ENCODE measurements at places on chromosomes 6 and 20.

DNA sequence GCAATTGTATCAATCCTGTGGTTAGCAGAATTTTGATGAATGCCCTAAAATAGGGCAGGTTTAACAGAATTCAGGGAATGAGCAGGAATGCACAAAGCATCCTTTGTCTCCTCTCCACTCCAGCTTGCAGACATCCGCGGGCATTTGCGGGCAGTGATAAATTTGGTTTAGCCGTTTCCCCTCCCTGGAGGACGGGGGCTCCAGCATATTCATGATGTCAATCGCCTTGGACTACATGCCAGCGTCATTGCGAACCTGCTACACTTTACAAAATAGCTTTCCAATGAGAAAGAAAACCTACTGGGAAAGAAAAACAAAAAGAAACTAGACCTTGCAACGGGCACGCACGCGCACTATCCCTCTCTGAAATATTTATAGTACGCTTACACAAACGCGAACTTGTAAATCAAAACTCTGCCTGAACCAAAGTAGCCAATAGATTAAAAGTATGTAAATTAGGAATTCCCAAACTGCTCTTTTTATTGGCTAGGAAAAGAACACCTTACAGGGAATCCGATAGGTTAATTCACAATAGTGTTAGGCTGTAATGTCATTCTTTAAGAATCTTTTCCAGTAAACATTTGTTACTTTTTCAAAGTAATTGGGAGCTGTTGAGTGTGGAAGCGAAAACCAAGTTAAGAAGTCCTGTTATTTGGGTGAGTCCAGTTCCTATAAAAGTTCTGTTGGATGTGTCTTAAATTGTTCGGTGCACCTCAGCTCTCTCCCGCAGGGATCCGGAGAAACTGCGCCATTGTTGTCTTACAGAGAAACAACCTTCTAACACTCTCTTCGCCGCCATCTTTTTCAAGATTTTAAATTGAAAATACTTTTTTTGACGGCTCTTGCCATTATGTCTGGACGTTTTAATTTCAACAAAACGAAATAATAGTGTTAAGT lies 136.7 kb downstream of the HFE start:
- peak; percentile 49 for DNase-seq

- no peak for DNase-seq
Measured at GRCh38 chr20:62531046-62531838, 55.4 kb upstream of the GATA5 start.

DNA sequence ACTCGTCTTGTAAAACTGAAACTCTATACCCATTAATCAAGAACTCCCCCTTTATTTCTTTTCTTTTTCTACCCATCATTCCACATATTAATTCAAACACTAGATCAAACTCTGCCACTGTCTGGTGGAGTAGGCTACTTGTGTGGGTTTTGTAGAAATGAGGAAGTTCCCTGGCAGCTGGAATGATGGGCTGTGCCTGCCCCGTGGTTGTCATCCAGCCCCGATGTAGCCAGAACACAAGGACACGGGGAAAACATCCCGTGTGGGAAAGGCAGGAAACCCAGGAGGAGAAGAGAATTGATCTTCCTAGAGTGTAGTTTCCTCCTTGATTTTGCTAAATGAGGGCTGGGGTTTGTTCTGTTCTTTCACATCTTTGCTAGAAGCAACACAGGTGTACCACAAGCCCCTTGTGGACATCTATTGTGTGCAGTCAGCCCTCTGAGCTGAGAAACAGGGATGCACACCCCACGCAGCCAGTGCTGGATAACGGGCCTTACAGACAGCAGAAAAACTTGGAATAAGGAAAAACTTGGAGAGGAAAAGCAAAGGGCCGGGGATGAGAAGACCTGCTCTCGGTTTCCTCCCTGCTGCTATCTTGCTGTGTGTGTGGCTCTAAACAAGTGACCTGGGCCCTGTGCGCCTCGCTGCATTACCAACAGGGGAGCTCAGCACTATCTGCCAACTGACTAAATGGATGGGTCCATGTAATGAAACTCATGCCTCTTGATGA lies 88.0 kb downstream of the SCML4 start:
- DNase-seq = no peak

DNA sequence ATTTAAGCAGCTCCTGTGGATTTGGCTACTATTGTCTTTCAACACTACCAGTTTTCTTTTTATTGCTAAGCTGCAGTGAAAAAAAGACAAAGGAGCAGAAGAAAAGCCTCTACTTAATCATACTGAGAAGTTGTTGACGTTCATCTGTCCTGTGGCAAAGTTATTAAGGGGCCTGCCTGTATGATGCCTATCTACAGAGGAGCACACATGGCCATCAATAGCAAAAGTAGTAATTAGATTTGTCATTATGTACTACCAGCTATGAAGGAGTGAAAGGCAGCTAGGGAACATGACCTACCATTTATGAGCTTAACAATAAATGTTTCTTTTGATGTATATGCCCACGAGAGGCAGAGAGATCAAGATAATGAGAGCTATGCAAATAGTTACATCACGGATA lies 620.9 kb downstream of the PHF3 start:
- DNase-seq = no peak

DNA sequence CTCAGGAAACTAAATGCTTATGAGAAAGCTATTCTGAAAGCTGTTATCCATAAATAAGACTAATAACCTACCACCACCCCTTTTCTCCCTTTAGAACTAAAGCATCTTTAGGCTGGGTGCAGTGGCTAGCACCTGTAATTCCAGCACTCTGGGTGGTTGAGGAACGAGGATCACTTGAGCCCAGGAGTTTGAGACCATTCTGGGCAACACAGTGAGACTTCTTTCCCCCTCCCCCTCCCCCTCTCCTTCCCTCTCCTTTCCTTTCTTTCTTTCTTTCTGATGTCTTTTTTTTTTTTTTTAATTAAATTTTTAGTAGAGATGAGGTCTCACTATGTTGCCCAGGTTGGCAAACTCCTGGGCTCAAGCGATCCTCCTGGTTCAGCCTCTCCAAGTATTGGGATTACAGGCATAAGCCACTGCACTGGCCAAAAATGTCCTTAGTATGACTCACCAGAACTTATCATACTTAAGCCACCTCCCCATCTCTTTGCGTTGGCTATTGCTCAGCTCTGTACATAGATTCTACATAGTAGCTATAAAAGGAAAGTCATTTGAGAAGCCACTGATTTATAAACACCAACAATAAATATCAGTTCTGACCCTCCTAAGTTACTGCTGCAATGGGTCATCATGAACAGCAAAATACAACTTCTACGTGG lies 54.8 kb upstream of the SPDEF start:
- DNase-seq = no peak

DNA sequence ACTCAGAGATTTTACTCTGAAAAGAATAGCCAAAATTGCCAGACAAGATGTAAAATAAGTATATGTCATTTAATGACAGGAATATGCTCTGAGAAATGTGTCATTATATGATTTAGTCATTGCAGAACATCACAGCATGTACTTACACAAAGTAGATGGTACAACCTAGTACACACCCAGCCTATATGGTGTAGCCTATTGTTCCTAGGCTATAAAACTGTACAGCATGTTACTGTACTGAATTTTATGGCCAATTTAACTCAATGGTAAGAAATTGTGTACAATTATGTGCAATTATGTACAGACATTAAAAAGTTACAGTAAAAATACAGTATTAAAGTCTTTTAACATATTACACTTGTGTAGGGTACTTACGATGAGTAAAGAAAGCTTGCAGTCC lies 311.9 kb upstream of the EPHA7 start:
- no peak for DNase-seq

DNA sequence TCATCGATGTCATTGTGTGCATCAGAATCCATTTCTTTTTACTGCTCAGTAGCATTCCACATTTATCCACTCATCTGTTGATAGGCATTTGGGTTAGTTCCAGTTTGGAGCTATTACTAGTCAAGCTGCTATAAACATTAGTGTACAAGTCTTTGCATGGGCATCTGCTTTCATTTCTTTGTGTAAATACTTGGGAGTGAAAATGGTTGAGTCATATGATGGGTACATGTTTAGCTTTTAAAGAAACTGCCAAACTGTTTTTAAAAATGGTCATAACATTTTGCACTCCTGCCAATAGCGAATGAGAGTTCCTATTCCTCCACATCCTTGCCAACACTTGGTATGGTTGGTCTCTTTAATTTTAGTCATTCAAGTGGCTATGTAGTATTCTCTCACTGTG lies 21.2 kb upstream of the SLC22A2 start:
- DNase-seq = no peak

DNA sequence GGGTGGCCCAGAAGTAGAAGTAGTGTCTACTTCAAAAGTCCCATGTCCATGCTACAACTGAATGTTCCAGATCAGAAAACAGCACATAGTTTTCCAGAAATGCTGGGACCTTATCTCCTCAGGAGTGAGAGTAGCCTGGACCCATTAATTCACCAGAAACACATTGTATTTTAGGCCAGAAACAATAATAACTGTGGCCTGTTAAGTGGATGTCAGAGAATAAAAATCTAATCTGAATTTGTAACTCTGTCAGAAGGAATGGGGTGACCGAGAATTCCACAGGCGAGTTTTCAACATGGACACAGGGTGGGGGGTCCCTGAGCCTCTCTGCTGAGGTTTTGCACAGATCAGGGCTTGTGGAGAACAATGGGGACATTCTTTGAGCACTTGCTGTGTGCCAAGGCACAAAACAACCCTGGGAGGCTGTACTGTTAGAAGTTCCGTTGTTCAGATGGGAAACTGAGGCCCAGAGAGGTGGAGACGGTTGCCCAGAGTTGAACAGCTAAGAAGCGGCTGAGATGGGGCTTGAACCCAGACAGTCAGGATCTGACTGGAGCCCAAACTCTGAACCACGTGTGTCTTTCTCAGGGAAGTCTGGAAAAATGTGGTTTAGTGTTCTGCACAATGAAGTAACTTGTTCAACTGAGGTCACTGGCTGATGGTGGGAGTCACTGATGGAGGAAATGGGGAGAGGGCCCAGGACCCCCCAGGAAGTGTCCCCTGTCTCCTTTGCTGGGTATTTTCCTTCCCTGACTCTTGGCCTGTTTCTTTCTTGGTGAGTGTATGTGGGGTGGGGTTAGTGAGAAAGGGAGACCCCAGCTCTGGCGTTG lies 44.2 kb downstream of the SNAI1 start:
- no peak for DNase-seq
